ENCODE measurements at places on chromosomes 12 and 14.

DNA sequence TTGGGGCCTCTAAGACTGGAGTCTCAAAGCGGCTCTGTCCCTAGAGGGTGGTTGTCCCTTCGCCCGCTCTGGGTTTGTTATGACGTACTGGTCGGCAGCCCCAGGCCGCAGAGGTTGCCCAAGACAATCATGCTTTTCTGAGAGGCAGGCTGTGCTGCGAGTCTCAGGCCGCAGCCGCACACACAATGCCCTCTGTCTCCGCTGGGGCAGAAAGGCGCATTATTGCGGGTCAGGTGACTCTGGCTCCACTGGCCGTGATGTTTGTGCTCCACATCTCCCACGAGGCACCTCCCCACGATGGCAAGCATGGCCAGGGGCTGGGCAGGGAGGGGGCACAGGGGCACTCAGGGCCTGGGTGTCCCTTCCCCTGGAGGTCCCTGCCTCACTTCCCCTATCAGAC is 21.0 kb upstream of the PLEKHG3 start:
- peak; percentile 48 for DNase-seq

DNA sequence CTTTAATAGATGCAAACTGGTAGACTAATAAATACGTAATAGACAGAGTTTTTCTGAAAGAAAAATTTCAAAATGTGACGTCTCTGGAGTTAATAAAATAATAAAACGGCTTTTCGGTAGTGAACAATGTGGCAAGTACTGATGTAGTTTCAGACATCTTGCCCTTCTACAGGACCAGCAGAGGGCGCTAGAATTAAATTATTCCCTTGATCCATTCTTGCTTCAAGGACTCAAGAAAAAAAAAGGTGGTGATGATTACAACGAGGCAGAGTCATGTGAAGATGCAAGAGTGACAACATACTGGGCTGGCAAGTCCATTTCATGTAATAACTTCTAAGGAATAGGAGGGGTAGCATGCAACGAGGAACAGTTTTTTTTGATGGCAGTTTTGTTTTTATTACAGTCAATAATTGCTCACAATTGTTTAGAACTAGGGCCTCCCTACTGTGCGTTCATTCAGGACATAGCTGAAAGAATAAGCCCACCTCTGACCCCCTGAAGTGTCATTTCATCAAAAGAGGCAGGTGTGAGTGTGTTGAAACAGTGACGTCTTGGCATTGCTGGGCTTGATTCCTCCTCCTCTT is 101.0 kb upstream of the GZMB start:
- peak; percentile 46 for DNase-seq

GRCh38 chr14:31544816-31545215 is 16.4 kb upstream of the NUBPL start:
- DNase-seq, result no peak

DNA sequence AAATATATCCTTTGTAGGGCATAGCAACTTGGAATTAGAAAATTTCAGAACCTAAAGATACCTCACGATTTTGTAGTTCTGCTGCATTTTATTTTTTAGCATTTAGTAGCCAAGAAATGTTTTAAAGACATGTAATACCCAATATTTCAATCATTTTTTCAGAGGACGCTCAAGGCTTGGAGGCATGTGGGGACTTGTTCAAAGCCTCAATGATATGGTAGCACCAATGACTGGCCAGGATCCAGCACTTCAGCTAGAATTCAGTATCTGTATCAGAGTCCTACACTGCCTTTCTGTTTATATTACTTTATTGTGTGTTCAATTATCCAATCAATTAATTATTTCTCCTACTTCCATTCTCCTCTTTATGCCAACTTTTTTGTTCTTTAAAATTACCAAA is 154.8 kb upstream of the NEDD1 start:
- no peak for DNase-seq

DNA sequence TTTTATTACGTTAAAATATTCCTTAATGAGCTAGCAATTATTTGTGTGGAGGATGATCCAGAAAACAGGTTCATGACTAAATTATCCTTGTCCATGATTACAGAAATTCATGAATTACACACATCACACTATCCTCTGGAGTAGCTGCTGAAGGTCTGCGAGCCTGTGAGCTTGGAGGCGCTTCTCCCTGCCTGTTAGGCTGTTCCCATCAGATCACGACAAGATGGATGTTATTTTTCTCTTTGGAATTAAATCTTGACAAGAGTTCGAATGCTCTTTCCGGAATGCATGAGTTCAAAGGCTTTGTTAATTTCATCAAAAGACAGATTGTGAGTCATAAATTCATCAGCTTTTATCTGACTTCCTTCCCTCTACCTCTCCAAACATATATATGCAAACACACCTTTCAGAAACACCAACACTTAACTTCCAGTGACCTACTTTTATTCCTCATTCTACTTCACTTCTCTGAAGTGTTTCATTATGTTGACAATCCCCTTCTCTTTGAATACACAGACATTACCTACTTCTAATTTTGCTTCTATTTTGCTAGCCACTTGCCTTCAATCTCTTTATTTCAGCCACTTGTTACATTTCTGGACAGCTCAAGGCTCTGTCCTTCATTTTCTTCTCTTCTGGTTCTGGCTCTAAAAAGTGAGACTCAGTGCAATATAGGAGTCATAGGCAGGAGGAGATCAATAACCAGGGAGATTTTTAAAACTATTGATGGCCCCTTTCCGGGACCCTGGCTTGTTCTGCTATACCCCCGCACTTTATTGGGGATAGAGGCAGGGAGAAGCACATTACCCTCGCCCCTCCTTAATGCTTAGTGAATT is 274.6 kb downstream of the BTG1 start:
- DNase-seq, result no peak

DNA sequence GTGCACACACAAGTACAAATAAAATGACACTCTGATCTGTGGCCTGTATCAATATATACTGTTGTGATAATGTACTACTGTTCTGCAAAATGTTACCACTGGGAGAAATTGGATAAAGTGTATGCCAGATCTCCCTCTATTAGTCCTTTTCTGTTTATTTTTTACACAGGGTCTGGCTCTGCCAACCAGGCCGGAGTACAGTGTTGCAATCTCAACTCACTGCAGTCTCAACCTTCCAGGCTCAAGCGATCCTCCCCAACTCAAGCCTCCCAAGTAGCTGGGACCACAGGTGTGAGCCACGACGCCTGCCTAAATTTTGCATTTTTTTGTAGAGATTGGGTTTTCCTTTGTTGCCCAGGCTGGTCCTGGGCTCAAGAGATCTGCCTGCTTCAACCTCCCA is 1.9 kb downstream of the NT5DC3 start:
- DNase-seq, result no peak

- DNase-seq, result no peak
Observed at GRCh38 chr14:28057359-28058296, 709.0 kb upstream of the FOXG1 start.

GRCh38 chr14:93544212-93544611 is 113.5 kb downstream of the UNC79 start:
- DNase-seq, result no peak

DNA sequence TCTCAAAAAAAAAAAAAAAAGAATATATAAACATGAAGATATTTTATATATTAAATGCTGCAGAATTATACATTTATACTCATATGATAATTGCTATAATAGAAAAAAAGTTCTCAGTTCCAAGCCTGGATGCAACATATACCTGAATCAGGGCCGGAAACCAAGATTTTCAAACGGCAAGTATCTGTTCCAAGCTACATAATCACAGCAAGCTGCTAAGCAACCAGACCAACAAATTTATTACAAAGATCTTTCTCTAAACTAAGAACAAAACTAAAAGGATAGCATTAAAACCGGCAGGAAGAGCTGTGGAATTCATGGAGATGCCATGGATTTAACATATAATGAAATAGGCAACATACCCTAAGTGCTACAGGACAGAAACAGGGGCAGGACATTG is 7.1 kb downstream of the RACGAP1 start:
- DNase-seq, result no peak

GRCh38 chr12:76337583-76337982 is 10.6 kb downstream of the BBS10 start:
- DNase-seq, result no peak

- peak; percentile 83 for DNase-seq
Observed at GRCh38 chr12:7935590-7936581, at the start of gene SLC2A3. Gene SLC2A3 (minus strand): TSS chr12:7936187. CDS start chr12:7936034, 153 bp downstream.

GRCh38 chr12:13105781-13106180 is 2.3 kb upstream of the GSG1 start:
- no peak for DNase-seq

DNA sequence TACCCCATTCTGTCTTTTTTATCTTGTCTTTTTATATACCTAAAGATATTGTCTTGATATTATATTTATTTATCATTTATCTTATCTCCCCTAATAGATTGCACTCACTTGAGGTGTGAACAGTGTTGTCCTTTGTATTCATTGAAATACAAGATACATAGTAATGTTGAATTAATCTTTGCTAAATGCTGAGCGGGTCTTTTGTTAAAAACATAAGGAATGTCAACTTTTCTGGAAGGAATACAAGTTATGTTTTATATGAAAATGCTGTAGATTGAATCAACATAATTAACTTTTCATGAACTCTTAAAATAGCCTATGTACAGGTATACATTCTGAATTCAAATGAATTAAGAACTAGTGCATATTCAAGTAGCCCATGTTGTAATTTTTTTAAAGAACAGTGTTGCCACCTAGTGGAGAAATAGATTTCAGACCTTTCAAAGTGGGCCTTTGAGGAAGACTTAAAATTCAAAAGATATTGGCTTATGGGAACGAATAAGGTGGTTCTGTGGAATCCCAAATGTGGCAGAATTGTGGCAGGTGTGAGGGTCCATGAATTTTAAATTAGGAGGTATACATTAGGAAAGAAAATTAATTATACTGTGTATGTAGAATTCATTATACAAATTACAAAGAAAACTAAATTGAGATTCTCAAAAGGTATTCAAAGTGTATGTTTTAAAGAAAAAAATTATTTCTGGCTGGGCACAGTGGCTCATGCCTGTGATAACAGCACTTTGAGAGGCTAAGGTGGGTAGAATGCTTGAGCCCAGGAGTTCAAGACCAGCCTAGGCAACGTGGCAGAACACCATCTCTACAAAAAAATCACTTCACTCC is 19.1 kb downstream of the BBOF1 start:
- peak; percentile 76 for DNase-seq

GRCh38 chr12:28569698-28570411 is 379.6 kb downstream of the CCDC91 start:
- DNase-seq, result peak; percentile 69

DNA sequence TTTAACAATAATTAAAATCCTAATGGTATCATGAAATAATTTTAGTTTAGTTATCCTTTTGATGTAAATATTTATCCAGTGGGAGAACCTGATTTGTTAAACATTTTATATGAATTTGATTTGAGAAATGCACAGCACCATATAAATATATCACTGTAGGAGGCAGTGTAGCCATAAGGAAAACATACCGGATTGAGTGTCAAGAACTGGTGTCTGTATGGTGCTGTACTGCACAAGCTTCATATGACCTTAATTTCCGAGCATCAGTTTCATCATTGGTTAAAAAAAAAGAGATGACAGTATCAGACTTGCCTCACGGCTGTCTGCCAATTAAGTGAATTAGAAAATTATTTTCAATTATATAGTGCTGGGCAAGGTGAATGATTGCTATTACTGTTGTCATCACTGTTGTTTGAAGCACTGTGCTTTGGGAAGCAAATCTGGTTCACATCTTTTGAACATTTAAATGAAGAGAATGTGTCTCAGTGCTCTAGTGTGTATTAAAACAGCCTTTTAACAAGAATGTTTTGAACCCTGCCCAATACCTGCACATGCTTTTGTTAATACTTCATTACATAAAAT is 72.1 kb downstream of the TMTC2 start:
- DNase-seq, result no peak

DNA sequence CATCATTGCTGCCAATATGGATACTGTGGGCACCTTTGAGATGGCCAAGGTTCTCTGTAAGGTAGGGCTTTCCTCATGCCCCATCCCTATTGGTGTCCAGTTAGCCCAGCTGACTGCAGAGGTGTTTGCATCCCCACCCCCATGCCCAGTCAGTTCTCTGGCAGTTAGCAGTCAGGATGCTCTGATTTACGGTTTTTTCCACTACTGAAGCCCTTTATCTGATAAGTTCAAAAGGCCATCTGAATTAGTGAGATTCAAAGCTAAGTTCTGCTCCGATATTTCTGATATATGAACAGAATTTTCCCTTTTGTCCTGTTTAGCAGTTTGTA is 773 bp downstream of the GMPR2 start:
- DNase-seq, result no peak

DNA sequence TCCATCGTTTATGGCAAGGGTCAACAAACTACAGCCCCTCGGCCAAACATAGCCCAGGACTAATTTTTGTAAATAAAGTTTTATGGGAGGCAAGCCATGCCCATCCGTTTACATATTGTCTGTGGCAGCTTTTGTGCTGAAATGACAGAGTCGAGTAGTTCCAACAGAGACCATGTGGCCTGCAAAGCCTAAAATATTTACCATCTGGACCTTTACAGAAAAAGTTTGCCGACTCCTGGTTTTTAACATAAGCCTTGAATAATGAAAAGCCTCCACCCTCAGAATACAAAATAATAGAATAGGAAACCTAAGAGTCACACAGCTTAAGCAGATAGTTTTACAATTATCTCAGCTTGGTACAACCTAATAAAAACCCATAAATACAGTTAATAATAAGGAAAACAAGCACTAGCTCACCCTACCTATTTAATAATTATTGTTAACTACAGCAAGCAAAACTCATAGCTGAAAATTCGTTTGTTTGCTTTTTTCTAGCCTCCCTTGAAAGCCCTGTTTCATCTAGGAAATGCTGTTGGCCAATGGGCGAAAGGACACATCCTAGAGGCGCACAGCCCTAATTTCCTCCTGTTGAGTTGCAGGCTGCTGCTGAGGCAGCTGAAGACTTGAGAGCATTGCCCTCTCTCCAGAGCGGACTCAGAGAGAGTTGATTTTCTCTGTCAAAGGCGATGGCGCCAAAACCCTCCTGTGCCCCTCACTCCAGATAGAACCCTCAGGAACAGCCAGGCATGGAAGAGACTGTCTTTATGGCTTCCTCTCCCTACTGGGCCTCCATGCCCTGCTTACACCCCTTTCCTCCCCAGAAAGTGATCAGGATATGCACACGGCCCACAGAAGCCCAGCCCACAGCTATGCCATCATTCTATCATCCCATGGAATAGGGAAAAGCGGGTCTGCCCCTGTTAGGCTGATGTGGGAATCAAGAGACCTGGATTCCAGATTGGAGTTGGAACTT is 107.2 kb downstream of the DPF3 start:
- DNase-seq, result no peak

DNA sequence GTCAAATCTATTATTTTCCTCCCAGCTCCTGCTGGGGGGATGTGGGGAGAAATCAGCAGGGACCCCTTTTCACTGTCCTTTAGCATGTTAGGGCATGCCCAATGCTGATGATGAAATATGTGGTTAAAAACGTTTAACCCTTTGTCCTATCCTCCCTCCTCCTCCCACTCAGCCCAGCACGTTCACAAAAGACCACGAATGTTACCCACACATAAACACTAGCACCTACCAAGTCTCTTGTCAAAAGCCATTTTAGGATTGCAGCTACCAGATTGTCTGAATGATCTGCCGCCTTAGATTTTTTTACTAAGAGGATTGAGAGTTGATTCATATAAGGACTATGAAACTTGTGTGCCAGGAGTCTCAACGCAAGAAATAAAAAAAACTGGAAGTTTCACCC is 70.4 kb downstream of the TBK1 start:
- DNase-seq, result no peak
